ENCODE measurements at places on chromosomes 1 and 21.

DNA sequence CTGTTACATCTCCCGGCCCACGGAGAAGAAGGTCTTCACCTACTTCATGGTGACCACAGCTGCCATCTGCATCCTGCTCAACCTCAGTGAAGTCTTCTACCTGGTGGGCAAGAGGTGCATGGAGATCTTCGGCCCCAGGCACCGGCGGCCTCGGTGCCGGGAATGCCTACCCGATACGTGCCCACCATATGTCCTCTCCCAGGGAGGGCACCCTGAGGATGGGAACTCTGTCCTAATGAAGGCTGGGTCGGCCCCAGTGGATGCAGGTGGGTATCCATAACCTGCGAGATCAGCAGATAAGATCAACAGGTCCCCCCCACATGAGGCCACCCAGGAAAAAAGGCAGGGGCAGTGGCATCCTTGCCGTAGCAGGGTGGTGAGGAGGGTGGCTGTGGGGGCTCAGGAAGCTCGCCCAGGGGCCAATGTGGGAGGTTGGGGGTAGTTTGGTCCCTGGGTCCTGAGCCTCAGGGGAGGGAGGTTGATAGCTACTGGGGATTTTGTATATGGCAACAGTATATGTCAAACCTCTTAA, 2.3 kb downstream of the GJB4 start:
- no peak for DNase-seq
- no peaks in the 10 kb centered on the region for H3K36me3 ChIP-seq
- H3K27me3 ChIP-seq = peaks cover 79% of the 10 kb centered on the region
- H3K27ac ChIP-seq = no peak overlapping the region

DNA sequence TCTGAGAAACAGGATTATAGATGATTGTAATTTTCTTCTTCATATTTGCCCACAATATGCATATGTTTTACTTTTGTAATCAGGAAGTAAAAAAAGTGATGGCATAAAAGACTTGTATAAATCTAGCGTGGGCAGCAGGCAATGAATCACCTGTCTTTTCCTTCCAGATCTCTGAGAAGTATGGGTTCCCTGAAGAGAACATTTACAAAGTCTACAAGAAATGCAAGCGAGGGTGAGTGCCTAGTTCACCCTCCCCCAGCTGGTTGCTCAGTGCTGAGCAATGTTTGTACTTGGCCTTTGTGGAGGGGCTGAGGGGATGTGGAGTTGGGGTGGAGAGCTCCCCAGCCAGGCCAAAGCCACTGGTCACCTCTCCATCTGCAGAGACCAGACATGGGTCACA, 30.7 kb downstream of the GRHL3 start:
- H3K4me1 ChIP-seq = no peaks in the 10 kb centered on the region
- H3K4me3 ChIP-seq = no peak overlapping the region
- peaks cover 4% of the 10 kb centered on the region for H3K27me3 ChIP-seq
- no peak overlapping the region for H3K27ac ChIP-seq
- DNase-seq = no peak

DNA sequence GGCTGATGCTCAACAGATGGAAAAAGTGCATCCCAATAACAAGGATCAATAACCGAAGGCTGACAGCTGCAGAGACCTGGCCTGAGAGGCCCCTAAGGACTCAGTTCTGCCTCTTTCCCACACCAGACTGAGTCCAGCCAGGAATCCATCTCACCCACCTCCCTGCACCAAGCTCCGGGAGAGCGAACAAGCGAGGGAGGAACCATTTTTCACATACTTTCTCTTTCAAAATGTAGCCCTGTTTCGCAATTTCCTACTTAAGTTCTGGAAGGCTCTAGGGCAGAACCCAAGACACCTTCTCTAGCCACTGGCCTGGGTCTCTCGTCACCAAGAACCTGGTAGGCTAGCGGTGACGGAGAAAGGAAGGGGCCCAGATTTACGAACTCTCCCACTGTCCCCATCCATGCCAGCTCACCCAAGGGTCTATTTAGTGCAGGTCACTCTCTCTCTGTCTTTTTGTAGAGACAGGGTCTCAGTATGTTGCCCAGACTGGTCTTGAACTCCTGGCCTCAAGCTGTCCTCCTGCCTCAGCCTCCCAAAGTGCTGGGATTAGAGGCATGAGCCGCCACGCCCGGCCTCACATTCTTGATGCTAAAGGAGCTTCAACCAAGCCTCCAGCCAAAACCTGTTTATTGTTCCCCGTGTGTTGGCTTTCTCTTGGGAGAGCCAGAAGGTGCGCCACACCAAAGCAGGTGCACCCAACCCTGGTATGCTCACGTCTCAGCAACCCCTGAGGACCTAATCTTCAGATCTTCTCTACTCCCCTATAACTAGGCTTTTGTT, 10.9 kb upstream of the GNL2 start:
- no peak overlapping the region for H3K27ac ChIP-seq
- no peak for DNase-seq
- H3K27me3 ChIP-seq = peaks cover 66% of the 10 kb centered on the region
- H3K4me3 ChIP-seq = no peak overlapping the region
- no peaks in the 10 kb centered on the region for H3K4me1 ChIP-seq
- H3K36me3 ChIP-seq = no peaks in the 10 kb centered on the region

DNA sequence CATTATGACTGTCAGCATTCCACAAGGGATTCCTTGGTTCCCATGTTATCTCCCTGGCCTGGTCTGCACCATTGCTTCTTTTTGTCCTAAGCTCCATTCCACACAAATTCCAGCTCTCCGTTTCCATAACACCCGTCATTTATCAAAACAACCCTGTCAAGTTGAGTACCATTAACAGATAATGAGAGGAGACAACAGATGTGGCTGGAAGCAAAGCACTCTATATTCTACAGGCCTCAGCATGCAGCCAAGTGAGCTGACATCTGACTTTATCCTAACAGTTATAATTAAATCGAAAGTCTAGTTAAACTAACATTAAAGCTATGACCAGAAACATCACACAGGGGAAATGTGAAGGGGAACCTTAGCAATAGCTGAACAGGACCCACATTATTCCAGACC, 110.4 kb downstream of the RERE start:
- no peaks in the 10 kb centered on the region for H3K36me3 ChIP-seq
- no peaks in the 10 kb centered on the region for H3K27me3 ChIP-seq
- H3K27ac ChIP-seq = peak overlapping the region; percentile 59

DNA sequence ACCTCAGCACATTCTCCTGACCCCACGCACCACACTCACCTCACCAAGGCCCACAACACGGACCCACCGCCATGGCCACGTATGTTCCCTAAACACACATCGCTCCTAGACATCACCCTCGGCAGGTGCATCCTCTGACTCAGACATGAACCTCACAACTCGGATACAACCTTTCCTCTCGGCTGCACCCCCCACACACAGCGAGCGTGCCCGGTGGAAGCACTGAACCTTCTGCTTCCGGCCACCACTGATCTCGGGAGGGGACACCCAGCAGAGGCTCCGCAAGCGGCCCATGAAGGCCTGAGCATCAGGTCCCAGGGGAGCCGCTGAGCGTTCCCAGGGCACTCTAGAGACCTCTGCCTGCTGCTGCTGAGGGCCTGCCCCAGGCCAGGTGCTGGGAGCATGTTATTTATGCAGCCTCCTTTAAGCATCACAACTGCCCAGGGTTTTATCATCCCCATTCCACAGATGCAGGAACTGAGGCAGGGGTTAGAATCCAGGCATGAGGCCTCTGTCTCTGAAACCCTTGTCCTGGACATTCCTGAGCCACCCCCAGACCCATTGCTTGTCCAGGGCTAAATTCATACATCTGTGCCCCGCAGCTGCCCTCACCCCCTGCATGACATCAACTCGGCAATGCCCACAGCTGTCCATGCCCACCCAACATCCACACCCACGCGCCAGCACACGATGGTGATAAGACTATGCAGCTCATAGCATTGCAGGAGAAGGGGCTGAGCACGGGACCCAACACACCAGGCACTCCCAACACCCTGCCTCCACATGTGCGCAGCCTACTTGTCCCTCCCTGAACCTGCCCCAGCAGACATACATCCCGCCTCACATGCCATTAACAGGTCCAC, 27.0 kb downstream of the SDC3 start:
- H3K27ac ChIP-seq = no peak overlapping the region
- H3K4me3 ChIP-seq = no peak overlapping the region
- H3K27me3 ChIP-seq = no peaks in the 10 kb centered on the region
- H3K36me3 ChIP-seq = peaks cover 3% of the 10 kb centered on the region

GRCh38 chr1:202007805-202008489, 2.4 kb upstream of the ELF3 start:
- H3K36me3 ChIP-seq = peaks cover 46% of the 10 kb centered on the region
- no peaks in the 10 kb centered on the region for H3K27me3 ChIP-seq
- no peak overlapping the region for H3K4me3 ChIP-seq
- no peak overlapping the region for H3K27ac ChIP-seq

- no peak for DNase-seq
- H3K36me3 ChIP-seq = peaks cover 13% of the 10 kb centered on the region
- H3K4me1 ChIP-seq = peaks cover 13% of the 10 kb centered on the region
- no peak overlapping the region for H3K27ac ChIP-seq
Measured at GRCh38 chr1:77642196-77642595, 40.3 kb downstream of the ZZZ3 start.

DNA sequence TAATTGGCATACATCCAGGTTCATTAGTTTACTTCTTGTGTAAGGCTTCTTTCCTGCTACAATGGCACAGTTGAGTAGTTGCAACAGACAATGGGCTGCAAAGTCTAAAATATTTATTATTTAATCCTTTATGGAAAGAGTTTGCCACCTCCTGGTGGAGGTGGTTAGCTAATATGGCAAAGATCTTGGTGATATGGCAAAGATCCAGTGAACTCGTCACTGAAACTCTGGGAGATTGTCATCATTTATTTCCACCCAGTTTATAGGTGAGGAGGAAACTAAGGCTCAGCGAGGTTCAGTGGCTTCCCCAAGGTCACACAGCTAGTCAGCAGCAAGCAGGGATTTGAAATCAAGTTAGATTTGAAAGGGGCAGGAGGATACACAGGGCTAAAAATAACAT, 16.1 kb upstream of the IFFO2 start:
- no peak overlapping the region for H3K27ac ChIP-seq
- H3K36me3 ChIP-seq = no peaks in the 10 kb centered on the region
- DNase-seq = no peak
- H3K4me3 ChIP-seq = no peak overlapping the region
- H3K27me3 ChIP-seq = no peaks in the 10 kb centered on the region

DNA sequence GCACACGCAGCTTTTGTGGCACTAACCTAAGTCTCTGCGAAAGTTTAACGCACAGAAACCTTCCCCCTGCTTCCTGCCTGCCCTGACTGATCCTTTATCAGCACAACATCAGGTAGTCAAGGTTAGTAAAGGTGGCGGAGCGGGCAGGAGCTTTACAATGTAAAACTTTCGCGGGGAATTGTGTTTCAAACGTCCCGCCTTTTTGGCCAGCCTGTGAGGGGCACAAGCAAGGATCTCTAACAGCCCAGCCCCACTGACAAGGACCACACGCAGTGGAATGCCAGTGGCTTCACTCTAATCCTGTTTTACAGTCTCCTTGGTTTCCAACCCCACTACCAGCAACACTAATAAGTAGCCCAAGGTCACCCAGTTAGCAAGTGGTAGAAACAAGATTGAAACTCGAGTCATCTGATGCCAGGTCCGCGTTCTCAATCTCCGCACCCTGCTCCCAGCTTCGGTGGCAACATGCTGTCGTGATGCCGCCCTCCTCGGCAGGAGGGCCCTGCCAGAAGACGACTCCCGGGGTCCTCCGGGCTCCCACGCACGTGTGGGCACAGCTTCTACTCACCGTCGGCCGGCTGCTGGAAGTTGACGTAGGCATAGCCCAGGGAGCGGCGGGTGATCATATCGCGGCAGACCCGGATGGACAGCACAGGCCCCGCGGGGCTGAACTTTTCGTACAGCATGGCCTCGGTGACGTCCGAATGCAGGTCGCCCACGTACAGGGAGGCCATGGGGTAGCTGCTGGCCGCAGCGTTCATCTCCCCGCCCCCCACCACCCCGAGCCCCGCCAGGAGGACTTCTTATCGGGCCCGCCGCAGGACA, 1.2 kb downstream of the PABPC4 start:
- H3K27ac ChIP-seq = peak overlapping the region; percentile 90
- DNase-seq = peak; percentile 60
- peaks cover 32% of the 10 kb centered on the region for H3K36me3 ChIP-seq
- H3K4me3 ChIP-seq = peak overlapping the region; percentile 85

- H3K4me1 ChIP-seq = no peaks in the 10 kb centered on the region
- no peak overlapping the region for H3K4me3 ChIP-seq
- H3K27me3 ChIP-seq = peaks cover 39% of the 10 kb centered on the region
- DNase-seq = no peak
- no peak overlapping the region for H3K27ac ChIP-seq
Measured at GRCh38 chr21:34834852-34835501, 166.2 kb downstream of the CLIC6 start.

GRCh38 chr1:30089024-30089430, 634.4 kb downstream of the MATN1 start:
- peak; percentile 21 for DNase-seq
- H3K4me3 ChIP-seq = no peak overlapping the region
- H3K27ac ChIP-seq = peak overlapping the region; percentile 18
- no peaks in the 10 kb centered on the region for H3K36me3 ChIP-seq
- peaks cover 64% of the 10 kb centered on the region for H3K27me3 ChIP-seq

DNA sequence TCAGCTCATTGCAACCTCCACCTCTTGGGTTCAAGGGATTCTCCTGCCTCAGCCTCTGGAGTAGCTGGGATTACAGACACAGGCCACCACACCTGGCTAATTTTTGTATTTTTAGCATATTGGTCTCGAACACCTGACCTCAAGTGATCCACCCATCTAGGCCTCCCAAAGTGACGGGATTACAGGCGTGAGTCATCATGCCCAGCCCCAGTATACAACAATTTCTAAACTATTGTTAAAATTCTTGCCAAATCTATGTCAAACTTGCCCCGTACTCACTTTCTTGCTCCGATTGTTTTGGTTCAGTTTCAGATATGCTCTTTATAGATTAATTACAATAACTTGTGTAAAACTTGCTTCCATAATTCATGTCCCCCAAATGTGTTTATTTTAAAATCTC, 4.1 kb downstream of the RGS18 start:
- DNase-seq = no peak
- no peak overlapping the region for H3K27ac ChIP-seq
- H3K27me3 ChIP-seq = no peaks in the 10 kb centered on the region
- no peaks in the 10 kb centered on the region for H3K4me1 ChIP-seq
- H3K36me3 ChIP-seq = no peaks in the 10 kb centered on the region
- H3K4me3 ChIP-seq = no peak overlapping the region

DNA sequence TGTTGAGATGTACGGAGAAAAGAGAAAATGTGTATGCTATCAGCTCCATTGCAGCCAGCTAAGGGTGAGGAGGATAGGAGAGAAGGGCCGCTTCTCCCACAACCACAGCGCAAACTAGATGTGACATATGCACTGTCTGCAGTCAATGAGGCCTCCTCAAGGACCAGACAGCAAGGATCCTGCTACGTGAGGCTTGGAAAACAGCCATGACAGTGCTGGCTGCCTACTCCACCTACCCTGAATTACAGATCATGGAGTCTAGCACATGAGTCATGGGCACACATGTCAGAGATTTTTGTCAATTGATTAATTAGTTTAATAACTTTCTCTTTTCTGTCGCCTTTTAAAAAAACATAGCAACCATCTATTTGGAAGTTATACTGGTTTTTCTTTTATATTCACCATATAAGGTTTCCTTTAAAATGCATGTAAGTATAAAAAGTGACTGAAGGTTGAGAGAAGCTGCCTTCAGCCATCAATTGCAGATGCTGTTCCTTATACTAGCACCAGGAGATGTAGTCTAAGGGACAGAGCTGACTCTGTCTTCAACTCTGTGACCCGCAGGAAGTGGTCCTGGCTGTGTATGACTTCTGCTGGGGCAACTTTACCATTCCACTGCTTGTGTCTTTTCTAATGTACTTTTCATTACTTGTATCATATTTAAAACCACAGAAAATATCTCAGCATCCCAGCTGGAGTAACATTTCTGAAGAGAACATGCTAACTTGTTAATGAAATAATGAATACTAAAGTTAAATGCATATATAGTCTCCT, 3.1 kb downstream of the VPS26C start:
- peaks cover 62% of the 10 kb centered on the region for H3K4me1 ChIP-seq
- H3K27ac ChIP-seq = peak overlapping the region; percentile 9
- H3K4me3 ChIP-seq = no peak overlapping the region
- no peaks in the 10 kb centered on the region for H3K27me3 ChIP-seq

All from left ventricle myocardium inferior (tissue), 1 donor.